Activated CD4-positive, CD25-positive, alpha-beta regulatory T cell treated with anti-CD3 and anti-CD28 coated beads, Interleukin-2, amount 50 U/mL, for 16 hours (primary cell): ENCODE measurements at places on chromosomes 1 and 21.
A peak's percentile ranks its signal among the peaks of the same experiment; 100 is the strongest.

DNA sequence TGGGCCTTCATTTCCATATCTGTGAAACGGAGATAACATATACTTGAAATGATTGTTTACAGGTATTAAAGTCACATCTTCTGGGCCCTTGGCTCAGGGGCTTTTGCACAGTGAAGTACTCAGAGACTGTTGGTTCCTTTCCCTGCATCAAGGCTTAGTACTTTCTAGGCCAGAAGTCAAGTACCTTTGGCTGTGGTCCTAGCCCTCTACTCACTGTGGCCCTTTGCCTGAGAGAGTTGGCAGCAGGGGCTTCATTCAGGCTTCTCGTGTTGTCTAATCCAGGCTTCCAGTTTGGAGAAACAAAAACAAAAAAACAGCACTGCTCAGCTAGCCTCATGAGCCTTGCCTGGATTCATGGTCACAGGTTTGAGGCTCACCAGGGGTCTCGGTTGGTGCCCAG, 8.1 kb upstream of the DPH2 start:
- DNase-seq, result no peak

- DNase-seq, result no peak
Observed at GRCh38 chr1:41046347-41046775, 24.8 kb upstream of the SLFNL1 start.

GRCh38 chr1:192966073-192966472, 93.1 kb downstream of the UCHL5 start:
- no peak for DNase-seq

DNA sequence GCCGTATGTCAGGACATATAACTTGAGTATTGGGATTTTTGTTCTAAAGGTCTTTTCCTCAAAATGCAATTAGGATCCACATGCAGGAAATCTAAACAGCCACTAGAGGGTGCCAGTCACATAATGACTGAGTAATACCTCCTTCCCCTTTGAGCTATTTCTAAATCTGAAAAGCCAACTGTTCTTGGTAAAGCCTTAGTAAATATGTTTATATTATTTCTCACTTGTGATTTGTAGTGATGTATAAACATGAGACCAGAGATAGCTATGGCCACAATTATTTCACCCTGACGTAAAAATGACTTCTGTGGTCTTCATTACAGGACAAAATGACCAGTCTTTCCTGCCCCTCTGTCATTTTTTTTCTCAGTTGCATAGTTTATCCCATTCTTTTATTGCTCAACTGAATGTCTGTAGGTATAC, 41.0 kb upstream of the DR1 start:
- DNase-seq, result peak; percentile 30

- no peak for DNase-seq
Observed at GRCh38 chr1:91053630-91054029, 31.8 kb upstream of the ZNF644 start.

- no peak for DNase-seq
Observed at GRCh38 chr21:29215709-29216108, 83.0 kb upstream of the BACH1 start.
